ENCODE measurements at places on chromosomes 13 and 19. TPM values are rescaled to one million over a fixed set of nuclear protein-coding genes. Genes with fewer than 3 reads are reported as not detected.

PABPC3 gene
- under 0.01 TPM for total RNA-seq

GNA15 gene
- under 0.01 TPM for total RNA-seq

KLC3 gene
- total RNA-seq: 0.19 TPM

MYO1F gene
- total RNA-seq: 0.19 TPM

CASP14 gene
- total RNA-seq: not detected

Measured in regular cardiac myocyte (primary cell).